Cardiac muscle cell (in vitro differentiated cells and primary cell): ENCODE measurements at places on chromosomes 3 and 15. TPM values are rescaled to one million over a fixed set of nuclear protein-coding genes. Genes with fewer than 3 reads are reported as not detected.

PP2D1 gene
- total RNA-seq = not detected in 2 replicates

KLF13 gene
- total RNA-seq = 26.3 and 35.7 TPM in 2 replicates

AEN gene
- 34.0 and 53.6 TPM in 2 replicates for total RNA-seq

PLSCR5 gene
- total RNA-seq = 3.0 and 3.6 TPM in 2 replicates

GPR156 gene
- total RNA-seq = 0.18 and 0.36 TPM in 2 replicates

RETNLB gene
- not detected in 2 replicates for total RNA-seq

DNA sequence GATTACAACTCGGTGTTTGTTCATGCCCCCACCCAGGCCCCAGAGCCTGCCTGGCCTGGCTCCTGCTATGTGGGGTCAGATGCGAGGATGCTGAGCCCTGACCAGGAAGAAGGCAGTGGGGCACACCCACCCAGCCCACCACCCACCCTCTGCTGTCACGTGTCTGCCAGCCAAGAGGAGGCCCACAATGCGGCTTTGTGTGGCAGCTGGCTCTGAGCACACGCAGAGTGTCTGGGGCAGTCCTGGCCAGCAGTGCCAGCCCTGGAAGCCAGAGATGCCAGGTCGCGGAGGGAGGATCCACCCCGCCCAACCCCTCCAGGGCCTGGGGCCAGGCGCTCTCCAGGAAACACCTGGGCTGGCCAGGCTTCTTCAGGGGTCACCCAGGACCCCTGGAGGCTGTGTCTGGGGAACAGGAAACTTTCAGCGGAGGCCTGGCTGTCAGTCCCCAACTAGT is 26.4 kb upstream of the KLF13 start:
- peaks cover 5% of the 10 kb centered on the region for H3K4me1 ChIP-seq
- no peak for DNase-seq
- no peak overlapping the region for H3K4me3 ChIP-seq

DNA sequence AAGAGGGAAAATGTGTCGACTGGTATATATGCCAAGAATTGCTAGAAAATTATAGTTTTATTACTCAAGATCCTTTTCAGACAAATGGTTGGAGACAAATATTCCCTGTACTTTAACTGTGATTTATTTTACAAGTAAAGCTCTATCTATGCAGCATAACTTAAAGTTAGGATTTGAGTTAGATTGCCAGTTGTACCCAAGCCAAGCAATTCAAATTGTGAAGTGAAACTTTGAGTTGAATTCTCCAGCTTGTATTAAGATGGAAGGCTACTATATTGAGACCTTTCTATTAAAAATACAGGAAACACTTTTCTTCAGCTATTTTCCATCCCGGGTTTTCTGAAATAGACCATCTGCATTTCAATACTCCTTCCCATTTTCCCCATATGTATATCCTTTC is 333.1 kb upstream of the RBMS3 start:
- H3K27me3 ChIP-seq = no peaks in the 10 kb centered on the region
- no peak for DNase-seq
- no peak overlapping the region for H3K27ac ChIP-seq

GRCh38 chr15:38560456-38560926 is 4.1 kb downstream of the RASGRP1 start:
- DNase-seq = no peak
- no peak overlapping the region for H3K4me3 ChIP-seq
- peaks cover 22% of the 10 kb centered on the region for H3K4me1 ChIP-seq
- H3K27ac ChIP-seq = no peak overlapping the region
- H3K36me3 ChIP-seq = no peaks in the 10 kb centered on the region

DNA sequence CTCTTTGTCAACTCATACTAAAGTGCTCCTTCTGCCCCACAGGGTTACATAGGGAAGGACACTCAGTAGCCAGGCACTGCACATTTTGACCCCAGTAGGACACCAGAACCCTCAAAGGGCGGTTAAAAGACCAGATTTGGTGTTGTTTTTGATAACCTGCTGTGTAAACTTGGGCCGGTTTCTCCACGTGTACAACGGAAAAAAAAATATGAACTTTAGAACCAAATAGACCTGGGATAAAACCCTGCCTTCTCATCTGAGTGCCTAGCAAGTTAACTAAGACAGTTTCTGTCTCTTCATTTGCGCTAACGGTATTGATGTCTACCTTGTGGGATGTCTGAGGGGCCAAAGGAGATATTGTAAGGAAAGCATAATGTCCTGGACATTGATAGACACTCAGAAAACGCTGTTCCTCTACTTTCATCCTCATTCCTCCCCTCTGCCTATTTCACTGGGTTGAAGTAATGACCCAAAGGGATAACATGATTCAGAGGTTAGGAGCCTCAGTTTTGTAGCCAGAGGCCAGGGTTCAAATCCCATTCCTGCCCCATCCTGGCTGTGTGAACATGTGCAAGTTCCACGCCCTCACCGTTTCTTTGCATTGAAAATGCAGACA is 155.9 kb upstream of the LPP start:
- no peaks in the 10 kb centered on the region for H3K36me3 ChIP-seq
- no peaks in the 10 kb centered on the region for H3K4me1 ChIP-seq
- H3K27ac ChIP-seq = no peak overlapping the region
- no peaks in the 10 kb centered on the region for H3K27me3 ChIP-seq
- DNase-seq = no peak

DNA sequence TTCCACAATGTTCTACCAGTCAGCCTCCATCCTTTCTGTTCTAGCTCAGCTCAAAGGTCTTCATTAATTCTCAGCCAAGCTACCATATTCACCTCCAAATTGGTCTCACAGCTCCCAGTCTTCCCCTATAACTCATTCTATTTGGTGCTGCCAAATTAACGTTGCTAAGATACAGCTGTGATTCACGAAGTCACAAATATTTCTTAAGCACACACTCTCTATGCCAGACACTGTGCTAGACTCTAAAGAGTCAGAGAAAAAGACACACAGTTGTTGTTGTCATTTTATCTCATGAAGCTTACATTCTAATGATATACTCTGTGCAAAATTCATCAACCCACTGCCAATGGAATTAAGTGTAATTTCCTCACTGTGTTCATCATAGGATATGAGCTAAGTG is 102.8 kb downstream of the FRMD5 start:
- no peak overlapping the region for H3K27ac ChIP-seq
- H3K4me1 ChIP-seq = peaks cover 11% of the 10 kb centered on the region
- H3K4me3 ChIP-seq = no peak overlapping the region
- no peak for DNase-seq

DNA sequence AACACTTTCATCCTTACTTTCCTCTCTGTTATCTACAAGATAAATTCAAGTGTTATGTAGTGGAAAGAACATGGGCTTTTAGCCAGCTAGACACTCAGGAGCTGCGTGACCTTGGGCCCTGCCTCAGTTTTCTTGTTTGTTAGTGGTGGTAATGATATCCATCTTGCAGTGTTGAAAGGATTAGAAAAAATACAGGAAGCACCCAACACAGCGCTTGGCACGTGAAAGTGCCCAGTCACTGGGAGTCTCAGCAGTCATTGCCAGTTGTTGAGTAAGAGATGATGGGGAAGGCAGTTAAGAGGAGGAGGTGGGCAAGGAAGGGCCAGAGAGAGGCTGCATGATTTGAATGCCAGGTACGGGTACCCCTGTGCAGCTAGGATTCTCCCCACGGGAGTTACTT is 5.3 kb downstream of the PDIA5 start:
- no peak overlapping the region for H3K27ac ChIP-seq
- H3K36me3 ChIP-seq = no peaks in the 10 kb centered on the region
- H3K4me3 ChIP-seq = no peak overlapping the region
- H3K4me1 ChIP-seq = peaks cover 36% of the 10 kb centered on the region
- peak; percentile 48 for DNase-seq

DNA sequence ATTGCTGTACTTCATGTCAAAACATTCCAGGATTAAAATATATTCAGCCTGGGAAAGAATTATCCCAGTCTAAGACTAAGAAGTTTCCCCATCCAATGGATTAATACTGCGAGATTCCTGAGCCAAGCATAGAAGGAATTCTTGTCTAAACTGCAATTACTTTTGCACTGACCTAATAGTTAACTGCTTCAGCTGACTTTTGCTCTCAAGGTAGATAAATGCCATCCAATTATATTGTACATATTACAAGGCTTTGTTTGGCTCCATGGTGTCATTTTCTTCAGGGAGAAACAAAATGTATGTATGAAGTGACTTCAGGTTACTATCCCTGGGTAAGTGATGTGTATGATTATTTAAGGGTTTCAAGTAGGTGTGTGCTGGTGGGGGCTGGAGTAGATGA is 6.1 kb upstream of the IFT57 start:
- no peaks in the 10 kb centered on the region for H3K36me3 ChIP-seq
- H3K27ac ChIP-seq = no peak overlapping the region
- H3K27me3 ChIP-seq = no peaks in the 10 kb centered on the region
- H3K4me1 ChIP-seq = no peaks in the 10 kb centered on the region
- DNase-seq = no peak

DNA sequence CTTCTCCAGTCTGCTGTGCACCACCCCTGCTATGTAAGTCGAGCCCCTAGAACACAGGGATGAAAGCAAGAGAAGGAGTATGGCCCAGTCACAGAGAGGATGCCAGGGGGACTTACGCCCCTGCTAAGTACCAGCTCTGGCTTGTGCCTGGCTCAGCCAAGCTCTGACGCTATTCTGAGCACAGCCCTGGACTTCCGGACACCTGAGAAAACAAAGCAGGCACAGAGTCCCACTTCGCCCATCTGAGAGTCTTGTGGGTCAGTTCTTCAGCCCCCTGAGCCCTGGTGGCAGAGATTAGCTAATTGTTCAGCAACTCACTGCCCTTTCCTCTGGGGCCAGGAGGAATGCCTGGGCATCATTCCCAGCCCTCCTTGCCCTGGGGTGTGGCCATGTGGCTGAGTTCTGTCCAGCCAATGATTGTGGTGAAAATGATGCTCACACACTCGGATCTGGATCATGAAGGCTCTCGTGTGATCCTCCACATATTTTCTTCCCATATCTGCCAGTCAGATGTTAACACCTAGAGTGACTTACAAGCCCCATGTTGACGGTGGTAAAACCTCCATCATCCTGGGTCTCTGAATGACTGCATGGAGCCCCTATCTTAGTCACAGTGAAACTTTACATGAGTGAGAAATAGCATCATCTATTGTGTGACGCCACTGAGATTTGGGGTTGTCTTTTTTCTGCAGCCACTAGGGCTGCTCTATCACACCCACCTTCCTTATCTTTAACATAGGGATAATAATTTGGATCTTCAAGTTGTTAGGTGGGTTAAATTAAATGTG is 105.7 kb downstream of the TPRA1 start:
- DNase-seq = no peak
- no peaks in the 10 kb centered on the region for H3K4me1 ChIP-seq
- no peaks in the 10 kb centered on the region for H3K36me3 ChIP-seq

- no peak overlapping the region for H3K27ac ChIP-seq
- no peaks in the 10 kb centered on the region for H3K4me1 ChIP-seq
- no peak overlapping the region for H3K4me3 ChIP-seq
- no peaks in the 10 kb centered on the region for H3K36me3 ChIP-seq
- no peak for DNase-seq
Observed at GRCh38 chr3:183537295-183537730, 18.2 kb downstream of the KLHL6 start.

GRCh38 chr3:12979947-12980487 is 93.2 kb downstream of the IQSEC1 start:
- no peaks in the 10 kb centered on the region for H3K27me3 ChIP-seq
- no peak overlapping the region for H3K4me3 ChIP-seq
- no peak overlapping the region for H3K27ac ChIP-seq
- H3K4me1 ChIP-seq = no peaks in the 10 kb centered on the region
- no peaks in the 10 kb centered on the region for H3K36me3 ChIP-seq

GRCh38 chr3:134772011-134772410 is 23.0 kb upstream of the EPHB1 start:
- no peak overlapping the region for H3K4me3 ChIP-seq
- no peaks in the 10 kb centered on the region for H3K36me3 ChIP-seq
- no peak for DNase-seq
- H3K27me3 ChIP-seq = peaks cover 8% of the 10 kb centered on the region
- H3K4me1 ChIP-seq = peaks cover 11% of the 10 kb centered on the region

GRCh38 chr3:167626490-167626889 is 27.3 kb downstream of the WDR49 start:
- no peak overlapping the region for H3K4me3 ChIP-seq
- no peaks in the 10 kb centered on the region for H3K27me3 ChIP-seq
- DNase-seq = no peak
- H3K27ac ChIP-seq = no peak overlapping the region
- no peaks in the 10 kb centered on the region for H3K4me1 ChIP-seq

DNA sequence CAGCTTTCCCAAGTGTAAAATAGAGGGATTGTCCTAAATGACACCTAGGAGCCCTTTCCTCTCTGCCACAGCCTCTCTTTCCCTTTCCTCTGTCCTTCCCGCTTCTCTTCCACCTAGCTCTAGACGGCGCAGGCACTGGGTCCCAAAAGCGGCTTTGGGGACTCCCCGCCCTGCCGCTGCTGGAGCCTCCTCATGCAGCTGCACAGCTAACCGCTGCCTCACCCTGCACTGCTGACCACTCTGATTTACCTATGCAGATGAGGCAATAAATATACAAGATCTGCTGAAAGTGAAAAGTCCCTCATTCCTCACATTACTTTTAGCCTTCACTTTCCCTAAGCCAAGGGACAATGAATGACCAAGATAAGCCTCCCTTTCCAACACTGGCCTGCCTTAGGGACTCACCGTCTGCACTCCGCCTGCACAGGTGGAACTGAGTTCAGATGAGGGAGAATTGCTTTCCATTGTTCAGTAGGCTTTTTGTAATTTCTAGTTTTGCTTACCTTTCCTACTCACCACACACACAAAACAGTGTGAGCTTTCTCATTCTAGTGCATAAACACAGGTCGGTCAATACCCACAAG is 197.5 kb upstream of the BCL6 start:
- H3K27me3 ChIP-seq = no peaks in the 10 kb centered on the region
- no peak for DNase-seq
- no peaks in the 10 kb centered on the region for H3K36me3 ChIP-seq
- H3K4me3 ChIP-seq = no peak overlapping the region
- H3K4me1 ChIP-seq = peaks cover 8% of the 10 kb centered on the region

- DNase-seq = no peak
- no peaks in the 10 kb centered on the region for H3K36me3 ChIP-seq
- H3K4me1 ChIP-seq = peaks cover 9% of the 10 kb centered on the region
- H3K27me3 ChIP-seq = no peaks in the 10 kb centered on the region
- no peak overlapping the region for H3K4me3 ChIP-seq
- H3K27ac ChIP-seq = no peak overlapping the region
Observed at GRCh38 chr3:69445024-69445423, 59.1 kb upstream of the FRMD4B start.

DNA sequence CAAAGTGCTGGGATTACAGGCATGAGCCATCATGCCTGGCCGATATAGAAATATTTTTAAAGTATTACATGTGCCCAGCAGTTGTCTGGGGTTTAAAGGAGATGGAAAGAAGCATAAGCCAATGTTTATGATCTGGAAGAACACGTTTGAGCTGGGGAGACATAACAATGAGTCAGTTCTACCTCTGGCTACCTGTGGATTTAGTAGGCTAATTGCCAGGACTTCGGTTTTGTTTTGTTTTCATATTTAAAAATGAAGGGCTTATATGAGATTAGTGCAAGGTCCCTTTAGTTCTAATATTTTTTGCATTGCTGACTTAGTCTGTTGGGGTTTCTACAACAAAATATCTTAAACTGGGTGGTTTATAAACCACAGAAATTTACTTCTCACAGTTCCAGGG is 22.9 kb upstream of the TNFSF10 start:
- H3K4me1 ChIP-seq = peaks cover 3% of the 10 kb centered on the region
- no peak for DNase-seq
- H3K4me3 ChIP-seq = no peak overlapping the region
- H3K27me3 ChIP-seq = no peaks in the 10 kb centered on the region
- H3K27ac ChIP-seq = no peak overlapping the region

- no peak overlapping the region for H3K4me3 ChIP-seq
- no peaks in the 10 kb centered on the region for H3K4me1 ChIP-seq
- DNase-seq = peak; percentile 14
Observed at GRCh38 chr3:111156517-111156916, 84.9 kb downstream of the NECTIN3 start.

GRCh38 chr3:112822064-112823055 is 24.3 kb downstream of the CD200R1L start:
- H3K4me3 ChIP-seq = no peak overlapping the region
- no peak overlapping the region for H3K27ac ChIP-seq
- H3K4me1 ChIP-seq = no peaks in the 10 kb centered on the region
- no peak for DNase-seq
- H3K36me3 ChIP-seq = no peaks in the 10 kb centered on the region
